ENCODE measurements at places on chromosomes 1 and 21.

DNA sequence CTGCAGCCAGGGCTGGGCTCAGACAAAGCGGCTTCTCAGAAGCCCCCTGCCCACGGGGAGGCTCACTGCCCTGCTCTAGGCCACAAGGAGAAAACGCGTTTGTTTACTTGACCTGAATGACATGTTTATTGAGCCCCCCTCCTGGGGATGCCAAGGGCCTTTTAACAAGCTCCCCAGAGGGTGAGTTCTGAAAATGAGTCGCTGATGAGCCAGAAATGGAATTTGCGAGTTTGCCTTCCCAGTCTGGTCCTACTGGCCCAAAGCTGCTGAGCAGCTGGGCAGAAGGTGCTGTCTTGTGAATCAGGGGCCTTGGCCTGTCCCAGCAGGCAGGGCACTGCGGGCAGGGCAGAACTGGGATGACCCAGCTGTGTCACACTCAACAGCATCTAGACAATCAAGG is 120.6 kb downstream of the SYF2 start:
- H3K27me3 ChIP-seq = peaks cover 12% of the 10 kb centered on the region
- H3K4me1 ChIP-seq = peaks cover 3% of the 10 kb centered on the region
- no peak overlapping the region for H3K27ac ChIP-seq

GRCh38 chr21:14602382-14602958 is 56.4 kb upstream of the SAMSN1 start:
- H3K27me3 ChIP-seq = no peaks in the 10 kb centered on the region
- DNase-seq = no peak
- H3K36me3 ChIP-seq = no peaks in the 10 kb centered on the region
- H3K27ac ChIP-seq = no peak overlapping the region
- peaks cover 4% of the 10 kb centered on the region for H3K4me1 ChIP-seq
- H3K4me3 ChIP-seq = no peak overlapping the region

GRCh38 chr1:229643996-229644745 is 18.1 kb downstream of the URB2 start:
- H3K4me3 ChIP-seq = no peak overlapping the region
- H3K36me3 ChIP-seq = peaks cover 30% of the 10 kb centered on the region
- no peaks in the 10 kb centered on the region for H3K4me1 ChIP-seq
- no peaks in the 10 kb centered on the region for H3K27me3 ChIP-seq

GRCh38 chr1:44030605-44031251 is 534 bp downstream of the SLC6A9 start:
- no peak overlapping the region for H3K27ac ChIP-seq
- no peaks in the 10 kb centered on the region for H3K27me3 ChIP-seq
- H3K4me3 ChIP-seq = peak overlapping the region; percentile 77

DNA sequence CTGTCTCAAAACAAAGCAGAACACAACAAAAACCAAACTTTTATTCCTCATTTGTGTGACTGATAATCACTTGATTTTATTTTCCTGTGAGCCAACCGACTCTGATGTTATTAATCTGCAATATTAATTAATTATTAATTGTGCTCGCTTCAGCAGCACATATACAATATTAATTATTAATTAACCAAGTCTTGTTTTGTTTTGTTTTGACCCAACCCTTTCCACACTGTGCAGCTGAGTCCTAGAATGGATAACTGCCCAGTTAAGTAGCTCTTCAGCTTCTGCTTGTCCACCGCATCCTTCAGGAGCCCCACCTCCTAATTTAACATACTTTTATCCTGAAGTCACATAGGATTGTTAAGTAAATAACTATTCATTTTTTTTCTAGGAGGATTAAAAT is 47.4 kb upstream of the EXO1 start:
- no peaks in the 10 kb centered on the region for H3K27me3 ChIP-seq
- H3K4me3 ChIP-seq = no peak overlapping the region
- H3K4me1 ChIP-seq = no peaks in the 10 kb centered on the region
- no peaks in the 10 kb centered on the region for H3K36me3 ChIP-seq
- DNase-seq = no peak

GRCh38 chr1:235642011-235642942 is 7.3 kb downstream of the GNG4 start:
- DNase-seq = peak; percentile 68
- H3K4me1 ChIP-seq = peaks cover 10% of the 10 kb centered on the region
- H3K4me3 ChIP-seq = peak overlapping the region; percentile 28
- H3K27me3 ChIP-seq = peaks cover 9% of the 10 kb centered on the region
- H3K27ac ChIP-seq = no peak overlapping the region

DNA sequence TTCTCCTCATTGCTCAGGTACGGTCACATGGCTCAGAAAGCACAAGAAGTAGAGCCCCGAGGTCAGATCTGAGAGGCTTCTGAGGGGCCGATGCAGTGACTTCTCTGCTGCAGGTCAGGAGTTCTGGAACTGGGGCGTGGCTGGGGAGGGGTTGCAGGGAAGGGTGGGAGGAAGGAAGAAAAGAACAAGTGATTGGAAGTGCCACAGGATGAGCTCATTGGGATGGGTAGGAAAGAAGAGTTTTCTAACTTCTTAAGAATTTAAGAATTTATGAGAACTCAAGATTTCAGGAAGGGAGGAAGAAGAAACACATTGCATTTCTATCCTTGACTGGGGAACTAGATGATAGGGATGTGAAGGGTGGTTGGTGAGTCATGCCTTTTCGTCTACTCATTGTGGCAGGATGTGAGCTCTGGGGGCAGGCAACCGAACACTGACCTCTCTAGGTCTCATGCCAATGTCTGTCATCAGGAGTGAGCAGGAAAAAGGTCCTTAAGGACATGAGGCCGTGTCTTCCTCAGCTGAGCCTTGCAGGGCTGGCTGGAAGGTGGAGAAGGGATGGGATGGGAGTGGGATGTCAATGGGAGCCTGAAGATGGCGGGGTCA is 497 bp downstream of the FCRLB start:
- H3K27ac ChIP-seq = peak overlapping the region; percentile 62
- no peaks in the 10 kb centered on the region for H3K36me3 ChIP-seq
- peak; percentile 86 for DNase-seq
- H3K27me3 ChIP-seq = no peaks in the 10 kb centered on the region
- peaks cover 21% of the 10 kb centered on the region for H3K4me1 ChIP-seq

GRCh38 chr1:180266275-180267210 is 36.5 kb downstream of the LHX4 start:
- H3K36me3 ChIP-seq = no peaks in the 10 kb centered on the region
- no peak overlapping the region for H3K27ac ChIP-seq
- H3K4me3 ChIP-seq = no peak overlapping the region
- no peaks in the 10 kb centered on the region for H3K27me3 ChIP-seq

DNA sequence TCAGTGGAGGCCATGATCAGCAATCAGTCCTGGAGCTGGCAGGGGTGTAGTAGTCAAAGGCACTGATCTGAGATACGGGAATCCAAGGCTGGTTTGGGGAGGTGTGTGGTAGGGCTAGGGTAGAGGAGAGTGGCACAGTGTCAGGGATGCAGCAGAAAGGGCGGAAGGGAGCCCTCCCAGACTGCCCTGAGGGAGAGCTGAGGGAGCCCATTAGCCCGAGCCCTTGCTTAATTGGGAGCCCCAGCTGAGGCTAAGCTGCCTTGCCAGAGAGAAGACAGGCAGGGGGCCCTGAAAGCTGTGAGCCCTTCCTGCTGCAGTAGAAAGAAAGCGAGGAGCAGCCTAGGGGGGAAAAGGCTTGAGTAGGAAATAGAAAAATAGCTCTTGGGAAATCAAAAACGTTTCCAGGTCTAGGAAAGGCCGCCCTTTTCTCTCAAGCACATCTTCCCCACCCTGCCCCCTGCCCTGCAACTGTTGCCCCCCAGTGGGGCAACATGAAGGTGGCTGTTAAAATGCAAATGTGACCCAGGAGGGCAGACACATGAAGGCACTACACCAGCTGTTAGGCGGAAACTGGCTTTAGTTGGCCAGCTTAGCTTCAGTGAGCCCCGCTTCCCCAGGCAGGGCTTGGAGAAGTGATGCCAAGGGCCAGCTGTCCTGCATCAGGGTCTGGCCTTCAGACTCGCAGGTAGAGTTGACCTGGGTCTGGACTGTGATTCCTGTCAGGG is 106.2 kb downstream of the UCK2 start:
- no peaks in the 10 kb centered on the region for H3K4me1 ChIP-seq
- H3K36me3 ChIP-seq = no peaks in the 10 kb centered on the region
- DNase-seq = no peak
- H3K27me3 ChIP-seq = no peaks in the 10 kb centered on the region

DNA sequence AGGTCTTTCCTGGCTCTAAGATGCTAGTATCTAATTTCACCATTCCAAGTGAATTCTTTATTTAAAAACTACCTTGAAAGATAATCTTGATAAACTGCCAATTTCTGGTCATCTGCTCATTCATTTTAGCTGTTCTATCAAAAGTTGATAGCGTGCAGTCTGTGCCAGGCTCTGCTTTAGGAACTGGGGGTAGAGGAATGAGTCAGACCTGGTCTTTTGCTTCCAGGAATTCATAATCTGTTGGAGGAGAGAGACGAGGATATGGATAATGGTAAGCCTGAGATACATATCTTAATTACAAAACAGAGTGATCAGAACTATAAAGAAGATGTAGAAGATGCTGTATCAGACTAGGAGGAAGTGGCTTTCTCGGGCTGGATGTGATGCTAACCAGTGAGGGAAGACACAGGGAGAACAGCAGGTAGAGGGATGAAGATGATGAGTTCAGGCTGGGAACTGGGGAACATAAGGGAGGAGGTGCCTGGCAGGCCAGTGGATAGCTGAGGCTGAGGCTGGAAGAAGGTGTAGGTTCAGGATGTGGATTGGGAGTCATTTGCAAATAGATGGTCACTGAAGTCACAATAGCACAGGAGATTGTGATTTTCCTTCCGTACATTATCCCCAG is 12.3 kb upstream of the PHC2 start:
- no peak overlapping the region for H3K4me3 ChIP-seq
- H3K27ac ChIP-seq = no peak overlapping the region
- no peaks in the 10 kb centered on the region for H3K27me3 ChIP-seq

DNA sequence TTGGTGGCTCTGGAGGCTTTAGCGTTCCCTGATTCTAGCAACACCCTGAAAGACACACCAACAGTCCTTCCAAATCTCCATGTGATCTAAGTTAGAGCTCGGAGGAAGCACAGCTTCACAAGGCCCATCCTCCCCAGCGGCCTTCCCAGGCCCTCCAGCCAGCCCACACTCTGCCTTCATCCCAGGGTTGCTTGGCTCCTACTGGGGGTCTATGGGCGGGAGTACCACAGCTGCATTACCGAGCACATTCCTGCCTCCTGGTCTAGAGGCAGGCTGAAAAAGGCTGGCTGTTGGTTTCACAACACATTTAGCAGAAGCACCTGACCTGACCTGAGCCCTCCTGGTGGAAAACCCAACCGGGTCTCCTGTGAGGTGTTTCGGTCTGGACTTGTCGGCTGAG is 54.7 kb upstream of the TRIM67 start:
- no peak overlapping the region for H3K27ac ChIP-seq
- no peaks in the 10 kb centered on the region for H3K36me3 ChIP-seq
- peaks cover 22% of the 10 kb centered on the region for H3K4me1 ChIP-seq
- no peak for DNase-seq

- peaks cover 5% of the 10 kb centered on the region for H3K4me1 ChIP-seq
- H3K36me3 ChIP-seq = no peaks in the 10 kb centered on the region
- no peak overlapping the region for H3K27ac ChIP-seq
- peak; percentile 44 for DNase-seq
- no peaks in the 10 kb centered on the region for H3K27me3 ChIP-seq
These were observed 150.1 kb downstream of the PLXNA2 start for GRCh38 chr1:208093754-208094719.

- H3K36me3 ChIP-seq = no peaks in the 10 kb centered on the region
- H3K4me3 ChIP-seq = no peak overlapping the region
- no peak for DNase-seq
- no peaks in the 10 kb centered on the region for H3K27me3 ChIP-seq
These were observed 234.9 kb downstream of the RHOU start for GRCh38 chr1:228969953-228970800.

GRCh38 chr1:17750333-17750732 is 4.8 kb upstream of the ACTL8 start:
- DNase-seq = no peak
- no peak overlapping the region for H3K27ac ChIP-seq
- no peaks in the 10 kb centered on the region for H3K36me3 ChIP-seq
- no peaks in the 10 kb centered on the region for H3K27me3 ChIP-seq
- H3K4me1 ChIP-seq = no peaks in the 10 kb centered on the region

GRCh38 chr1:92961896-92962752 is 862 bp upstream of the DIPK1A start:
- peak overlapping the region; percentile 71 for H3K27ac ChIP-seq
- peaks cover 10% of the 10 kb centered on the region for H3K27me3 ChIP-seq
- H3K36me3 ChIP-seq = no peaks in the 10 kb centered on the region
- H3K4me3 ChIP-seq = peak overlapping the region; percentile 77

DNA sequence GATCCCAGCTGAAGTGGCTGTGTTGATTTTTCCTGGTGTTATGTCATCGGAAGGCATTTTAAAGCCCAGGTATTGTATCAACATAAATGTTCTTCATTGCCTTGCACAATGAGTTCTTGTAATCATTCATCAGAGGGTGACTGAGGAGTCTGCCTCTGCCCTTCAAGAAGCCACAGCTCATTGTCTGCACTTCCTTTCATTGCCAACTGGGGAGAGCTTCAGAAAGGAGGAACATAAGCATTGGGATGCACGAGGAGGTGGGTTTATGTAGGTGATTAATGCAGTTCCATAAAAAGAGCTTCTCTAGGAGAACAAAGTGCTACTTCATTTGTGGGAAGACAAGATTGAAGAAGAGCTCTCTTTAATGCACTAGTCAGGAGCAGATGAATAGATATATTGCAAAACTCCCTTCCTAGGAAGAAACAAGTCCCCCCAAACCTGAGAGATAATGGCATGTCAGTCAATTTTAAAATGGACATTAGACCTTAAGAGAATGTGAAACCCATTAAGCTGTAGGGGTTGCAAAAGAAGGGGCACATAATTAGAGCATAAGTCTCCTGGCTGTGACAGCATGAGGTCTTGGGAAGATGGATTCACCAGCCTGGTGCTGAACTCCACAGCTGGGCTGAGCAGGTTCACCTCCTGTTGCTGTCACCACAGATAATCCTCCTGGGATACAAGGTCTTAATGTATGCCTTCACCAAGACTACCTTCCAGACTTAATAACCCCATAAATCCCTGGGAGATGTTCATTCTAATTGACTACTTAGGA is 124.6 kb downstream of the BACH1 start:
- H3K4me3 ChIP-seq = no peak overlapping the region
- peaks cover 4% of the 10 kb centered on the region for H3K36me3 ChIP-seq
- H3K27me3 ChIP-seq = no peaks in the 10 kb centered on the region
- H3K27ac ChIP-seq = no peak overlapping the region

DNA sequence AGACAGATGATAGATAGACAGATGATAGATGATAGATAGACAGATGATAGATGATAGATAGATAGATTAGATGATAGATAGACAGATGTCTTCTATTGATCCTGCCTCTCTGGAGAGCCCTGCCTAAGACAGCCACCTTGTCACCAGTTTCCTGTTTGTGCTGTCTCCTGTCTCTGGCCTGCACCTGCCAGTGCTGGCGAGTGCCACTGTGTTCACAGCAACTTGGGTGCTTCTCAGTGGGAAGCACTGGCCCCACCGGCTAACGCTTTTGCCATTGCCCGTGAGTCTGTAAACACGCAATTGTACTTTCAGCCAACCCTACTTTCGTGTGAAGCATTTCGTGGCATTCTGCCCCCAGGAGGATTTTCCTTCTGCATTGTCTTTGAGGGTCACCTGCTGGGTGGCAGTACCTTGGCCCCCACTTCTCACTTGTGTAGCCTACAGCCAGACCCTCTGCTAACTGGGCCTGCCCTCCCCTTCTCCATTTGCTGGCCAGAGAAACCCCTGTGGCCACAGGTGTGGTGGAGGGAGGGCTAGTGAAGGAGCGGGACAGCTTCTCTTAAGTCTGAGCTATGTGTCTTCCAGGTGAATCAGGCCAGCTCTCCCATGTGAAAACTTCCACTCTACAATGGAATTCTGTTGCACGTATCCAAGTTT is 23.4 kb upstream of the PDE9A start:
- DNase-seq = no peak
- peaks cover 6% of the 10 kb centered on the region for H3K27me3 ChIP-seq
- H3K27ac ChIP-seq = no peak overlapping the region
- H3K4me1 ChIP-seq = no peaks in the 10 kb centered on the region
